ENCODE measurements at places on chromosomes 11 and 22.

DNA sequence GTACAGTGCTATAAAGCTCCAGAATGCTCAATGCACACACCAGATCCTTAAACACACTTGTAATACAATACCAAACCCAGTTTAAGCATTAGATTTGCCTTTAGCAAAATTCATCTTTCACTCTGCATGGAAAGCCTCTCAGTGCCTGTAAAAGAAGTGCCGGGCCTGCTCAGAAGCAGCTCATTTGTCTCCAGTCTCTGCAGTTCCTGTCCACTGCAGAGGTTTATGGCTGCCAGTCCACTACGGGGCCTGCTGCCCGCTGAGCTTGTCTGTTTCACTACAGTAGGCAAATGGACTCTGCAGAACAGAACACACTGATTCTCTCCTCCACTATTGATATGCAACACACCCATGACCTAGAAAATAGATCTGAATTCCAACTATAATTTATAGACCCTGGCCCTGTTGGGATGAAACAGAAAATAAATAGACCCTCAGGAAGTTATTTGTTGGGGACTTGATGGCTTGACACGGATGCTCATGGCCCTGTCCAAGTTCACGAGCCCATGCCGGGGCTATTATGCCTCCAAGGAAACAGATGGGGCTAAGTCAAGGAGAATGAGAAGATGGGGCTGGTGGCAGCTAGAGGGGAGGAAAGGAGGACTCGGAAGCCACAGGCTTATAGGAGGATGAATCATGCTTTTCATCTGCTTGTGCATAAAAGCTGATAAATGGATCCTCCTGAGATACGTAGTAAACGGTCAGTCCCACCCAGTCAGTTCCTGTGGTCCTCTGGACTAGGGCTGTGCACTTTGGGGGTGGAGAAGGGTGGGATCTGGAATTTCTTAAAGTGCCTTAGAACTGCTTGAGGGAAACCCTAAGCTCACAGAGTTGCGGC is 416.8 kb upstream of the TENM4 start:
- no peak for DNase-seq

GRCh38 chr11:75543806-75544205 is 18.1 kb upstream of the GDPD5 start:
- no peak for DNase-seq

DNA sequence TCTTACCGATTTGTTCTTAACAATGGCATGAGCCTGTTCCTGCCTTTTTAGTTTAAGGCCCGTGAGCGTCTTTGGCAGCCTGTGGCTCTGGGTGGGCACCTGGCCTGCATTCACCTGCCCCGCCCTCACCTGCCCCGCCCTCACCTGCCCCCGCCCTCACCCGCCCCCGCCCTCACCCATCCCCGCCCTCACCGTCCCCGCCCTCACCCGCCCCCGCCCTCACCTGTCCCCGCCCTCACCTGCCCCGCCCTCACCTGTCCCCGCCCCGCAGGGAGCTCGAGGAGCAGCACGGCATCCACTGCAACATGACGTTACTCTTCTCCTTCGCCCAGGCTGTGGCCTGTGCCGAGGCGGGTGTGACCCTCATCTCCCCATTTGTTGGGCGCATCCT is 14.2 kb downstream of the GATD1 start:
- no peak for DNase-seq

GRCh38 chr11:109422870-109423465 is 978 bp downstream of the C11orf87 start:
- DNase-seq: no peak

DNA sequence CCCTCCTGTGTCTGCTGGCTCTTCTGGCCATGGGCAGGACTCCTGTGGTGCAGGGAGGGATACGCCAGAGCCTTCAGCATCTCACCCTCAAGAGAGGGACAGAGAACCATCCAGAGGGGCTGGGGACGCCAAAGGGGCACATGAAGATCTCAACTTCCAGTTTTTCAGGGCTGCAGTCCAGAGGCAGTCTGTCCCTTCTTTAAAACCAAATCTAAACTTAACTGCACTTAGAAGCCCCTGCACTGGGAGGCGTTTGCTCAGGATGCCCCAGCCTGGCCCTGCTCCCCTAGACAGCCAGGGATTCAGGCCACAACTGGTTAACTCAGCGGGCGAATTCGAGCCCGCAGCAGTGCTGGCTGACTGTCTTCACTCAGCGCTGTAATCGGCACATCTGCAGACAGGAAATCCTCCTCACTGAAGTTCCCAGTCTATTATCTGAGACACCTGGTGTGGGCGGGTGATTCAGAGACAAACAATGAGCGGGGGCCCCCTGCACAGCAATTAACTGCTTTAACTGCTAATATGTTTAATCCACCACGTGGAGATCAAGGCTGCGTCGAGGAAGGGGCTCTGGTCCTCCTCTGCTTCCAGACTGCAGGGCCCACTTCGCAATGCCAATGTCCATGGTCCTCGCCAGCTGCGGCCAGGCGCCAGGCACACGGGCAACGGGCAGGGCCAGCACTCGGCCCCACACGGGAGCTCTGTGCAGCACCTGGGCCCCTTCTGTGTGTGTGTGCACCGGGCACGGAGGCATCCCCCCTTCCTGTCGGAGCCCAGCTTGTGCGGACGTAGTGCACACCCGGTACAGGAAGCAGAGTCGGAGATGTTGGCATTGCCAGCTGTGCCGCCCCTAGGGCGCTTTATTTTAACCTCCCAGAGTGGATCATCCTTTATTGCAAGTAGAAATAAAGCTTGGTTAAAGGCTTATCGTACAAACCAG is 36.9 kb upstream of the GNB1L start:
- DNase-seq: peak; percentile 89

DNA sequence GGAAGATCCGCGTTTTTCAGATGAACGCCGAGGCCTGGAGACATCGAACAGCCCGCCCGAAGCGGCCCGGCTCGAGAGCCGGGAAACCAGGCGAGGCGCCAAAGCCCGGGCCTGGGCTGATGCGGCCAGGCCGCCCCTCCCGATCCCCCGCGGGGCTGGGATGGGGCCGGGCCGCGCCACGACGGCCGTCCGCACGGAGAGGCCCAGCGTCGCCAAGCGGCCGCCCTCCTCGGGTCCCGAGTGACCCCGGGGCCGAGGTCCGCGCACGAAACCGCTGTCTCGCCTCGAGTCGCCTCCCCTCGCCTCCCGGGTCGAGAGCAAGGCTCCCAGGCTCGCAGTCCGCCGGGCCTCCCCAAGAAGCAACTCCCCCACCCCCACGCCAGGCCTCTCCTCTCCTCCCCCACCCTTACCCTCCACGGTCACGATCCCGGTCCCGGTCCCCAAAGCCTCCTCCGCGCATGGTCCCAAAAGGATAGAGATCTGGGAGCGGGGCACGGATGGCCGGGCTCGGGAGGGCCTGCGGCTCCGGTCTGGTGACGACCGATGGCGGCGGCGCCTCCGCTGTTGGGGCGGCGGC is 482 bp downstream of the DDX17 start:
- peak; percentile 65 for DNase-seq

DNA sequence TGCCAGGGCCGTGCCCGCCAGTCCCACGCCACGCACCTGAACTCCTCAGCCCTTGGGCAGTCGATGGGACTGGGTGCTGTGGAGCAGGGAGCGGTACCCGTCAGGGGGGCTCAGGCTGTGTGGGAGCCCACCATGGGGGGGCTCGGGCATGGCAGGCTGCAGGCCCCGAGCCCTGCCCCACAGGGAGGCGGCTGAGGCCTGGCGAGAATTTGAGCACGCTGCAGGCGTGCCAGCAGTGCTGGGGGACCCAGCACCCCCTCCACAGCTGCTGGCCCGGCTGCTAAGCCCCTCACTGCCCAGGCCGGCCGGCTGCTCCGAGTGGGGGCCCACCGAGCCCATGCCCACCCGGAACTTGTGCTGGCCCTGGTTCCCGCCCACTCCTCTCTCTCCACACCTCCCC is 56.8 kb downstream of the TMPRSS5 start:
- DNase-seq: no peak

DNA sequence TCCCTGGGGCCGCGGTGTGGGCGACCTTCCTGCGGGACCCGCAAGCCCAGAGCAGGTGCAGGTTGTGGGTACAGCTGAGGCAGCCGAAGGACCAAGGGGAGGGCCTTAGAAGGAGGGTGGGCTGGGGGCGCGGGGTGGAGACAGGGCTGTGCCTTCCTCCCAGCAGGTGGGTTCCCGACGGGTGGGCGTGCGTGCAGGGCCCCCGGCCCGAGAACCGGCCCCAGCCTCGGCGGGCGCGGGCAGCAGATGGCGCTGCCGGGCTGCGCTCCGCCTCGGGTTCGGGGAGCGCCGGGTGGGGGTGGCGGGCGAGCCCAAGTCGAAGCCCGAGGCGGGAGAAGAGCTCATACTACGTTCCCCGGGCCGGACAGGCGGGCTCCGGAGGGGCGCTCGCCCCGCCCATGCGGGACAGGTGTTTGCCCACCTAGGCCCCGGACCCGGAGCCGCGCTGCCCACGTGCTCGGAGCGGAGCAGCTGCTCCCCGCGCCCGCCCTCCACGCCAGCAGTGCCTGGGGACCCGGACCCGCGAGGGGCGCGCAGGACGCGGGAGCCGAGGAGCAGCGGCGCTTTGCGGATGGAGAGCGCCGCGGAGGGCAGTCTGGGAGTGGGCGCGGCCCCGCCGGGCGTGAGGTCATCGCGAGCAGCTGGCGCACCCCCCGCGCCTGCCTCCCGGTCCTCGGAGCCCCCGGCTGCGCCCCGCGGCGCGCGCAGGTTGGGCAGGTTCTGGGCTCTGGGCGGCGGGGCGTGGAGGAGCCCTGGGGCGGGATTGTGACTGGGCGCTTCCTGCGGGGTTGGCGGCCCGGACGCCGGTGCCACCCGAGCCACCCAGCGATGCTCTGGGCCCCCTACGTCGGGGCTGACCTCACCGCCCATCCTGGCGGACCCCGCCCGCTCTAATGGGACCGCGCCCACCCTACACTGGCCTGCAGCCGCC is 25.3 kb downstream of the DUSP8 start:
- peak; percentile 60 for DNase-seq
